NCI-H1930 (cell line): ENCODE measurements at places on chromosomes 12 and 14.

DNA sequence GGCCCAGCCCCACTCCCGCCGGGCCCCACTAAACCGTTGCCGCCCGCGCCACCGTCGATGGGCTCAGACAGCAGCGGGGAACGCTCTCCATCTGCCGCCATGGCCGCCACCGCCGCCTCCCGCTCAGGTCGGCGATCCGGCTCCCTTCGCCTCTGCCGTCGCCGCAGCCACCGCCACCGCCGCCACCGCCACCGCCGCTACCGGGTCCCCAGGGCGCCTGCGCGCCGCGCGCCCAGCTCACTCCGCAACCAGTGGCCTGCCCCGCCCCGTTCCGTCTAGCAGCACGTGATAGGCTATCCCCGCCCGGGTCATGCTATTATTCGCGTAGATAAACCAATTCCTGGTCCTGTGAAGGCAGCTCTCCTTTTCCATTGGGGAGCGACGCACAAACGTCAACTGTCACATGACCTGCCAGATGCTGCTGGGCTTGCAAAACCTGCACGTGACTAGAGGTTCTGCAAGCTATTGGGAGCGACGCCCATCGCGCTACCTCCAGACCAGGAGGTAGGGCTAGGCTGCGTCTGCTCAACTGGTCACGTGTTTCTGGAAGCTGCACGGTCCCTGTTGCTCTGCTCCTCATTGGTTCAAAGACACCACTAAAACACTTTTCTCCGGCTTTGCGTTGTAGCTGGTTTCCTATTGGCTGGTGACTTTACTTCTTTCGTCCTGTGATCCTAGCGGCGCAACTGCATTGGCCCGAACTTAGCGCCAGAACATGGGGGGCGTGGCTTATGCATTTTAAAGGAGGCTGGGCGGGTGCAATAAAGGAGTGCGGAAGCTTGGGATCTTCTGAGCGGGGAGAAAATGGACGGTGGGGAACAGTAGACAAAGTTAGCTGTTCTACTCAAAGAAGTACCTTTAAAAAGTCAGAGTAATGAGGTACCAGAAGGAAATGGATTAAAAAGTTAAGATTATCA is at the start of gene PIP4P1:
PIP4P1 (minus strand) TSS at position 210 of the 917 bp plus-strand sequence; CDS start at position 101, 109 bp downstream.
- peak; percentile 99 for DNase-seq

DNA sequence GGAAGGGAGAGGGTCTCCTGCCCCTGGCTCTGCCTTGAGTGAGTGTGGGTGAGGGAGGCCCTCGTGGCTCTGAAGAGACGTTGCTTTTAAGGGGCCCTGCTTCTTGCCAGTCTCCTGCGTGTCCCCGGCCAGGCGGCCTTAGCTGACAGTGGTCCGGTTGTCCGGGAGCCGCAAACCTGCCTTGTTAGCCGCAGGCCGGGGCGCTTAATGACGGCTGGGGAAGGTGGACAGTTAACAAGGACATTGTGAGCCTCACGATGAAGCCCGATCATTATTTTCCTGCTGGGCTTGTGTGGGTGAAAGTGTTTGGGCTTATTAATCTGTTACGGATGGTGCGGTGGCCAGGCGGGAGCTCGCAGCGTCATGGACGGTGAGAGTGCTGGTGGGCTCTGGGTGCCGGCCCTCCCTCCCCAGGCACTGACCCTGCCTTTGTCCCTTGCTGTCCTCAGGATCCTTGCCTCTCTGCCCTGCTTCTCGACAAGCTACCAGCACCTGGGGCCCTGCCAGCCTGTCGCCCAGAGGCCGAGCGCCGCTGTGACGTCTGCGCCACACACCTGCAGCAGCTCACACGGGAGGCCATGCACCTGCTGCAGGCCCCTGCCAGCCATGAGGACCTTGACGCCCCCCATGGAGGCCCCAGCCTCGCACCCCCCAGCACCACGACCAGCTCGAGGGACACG is 13.3 kb downstream of the KIF26A start:
- no peak for DNase-seq

DNA sequence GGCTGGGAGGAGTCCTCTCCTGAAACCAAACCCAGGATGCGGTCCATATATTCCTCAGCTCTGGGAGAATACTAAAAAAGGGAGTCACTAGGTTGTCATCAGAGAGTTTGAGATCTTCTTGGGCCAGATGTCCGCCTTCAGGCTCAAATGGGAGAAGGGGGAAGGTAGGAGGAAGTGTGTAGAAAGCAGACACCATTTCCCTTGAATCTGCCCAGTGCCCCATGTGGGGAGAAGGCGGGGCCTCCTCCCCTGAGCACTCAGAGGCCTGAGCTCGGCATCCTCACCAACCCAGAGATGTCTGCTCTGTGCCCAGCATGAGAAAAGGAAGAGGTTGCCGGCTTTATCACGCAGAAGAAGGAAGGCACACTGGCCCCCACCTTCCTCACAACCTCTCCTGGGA is 37.3 kb downstream of the LTBP2 start:
- no peak for DNase-seq

GRCh38 chr12:123150275-123150743 is 581 bp downstream of the PITPNM2 start:
- no peak for DNase-seq

GRCh38 chr12:25295361-25295760 is 44.6 kb upstream of the KRAS start:
- no peak for DNase-seq

- no peak for DNase-seq
These were observed 73.6 kb upstream of the CNTN1 start for GRCh38 chr12:40618636-40619035.

GRCh38 chr14:22226381-22226780 is 362.6 kb downstream of the DAD1 start:
- no peak for DNase-seq

- no peak for DNase-seq
These were observed 287.6 kb upstream of the PWP1 start for GRCh38 chr12:107397890-107398500.

- no peak for DNase-seq
These were observed 27.8 kb downstream of the FBXL14 start for GRCh38 chr12:1566449-1567135.

DNA sequence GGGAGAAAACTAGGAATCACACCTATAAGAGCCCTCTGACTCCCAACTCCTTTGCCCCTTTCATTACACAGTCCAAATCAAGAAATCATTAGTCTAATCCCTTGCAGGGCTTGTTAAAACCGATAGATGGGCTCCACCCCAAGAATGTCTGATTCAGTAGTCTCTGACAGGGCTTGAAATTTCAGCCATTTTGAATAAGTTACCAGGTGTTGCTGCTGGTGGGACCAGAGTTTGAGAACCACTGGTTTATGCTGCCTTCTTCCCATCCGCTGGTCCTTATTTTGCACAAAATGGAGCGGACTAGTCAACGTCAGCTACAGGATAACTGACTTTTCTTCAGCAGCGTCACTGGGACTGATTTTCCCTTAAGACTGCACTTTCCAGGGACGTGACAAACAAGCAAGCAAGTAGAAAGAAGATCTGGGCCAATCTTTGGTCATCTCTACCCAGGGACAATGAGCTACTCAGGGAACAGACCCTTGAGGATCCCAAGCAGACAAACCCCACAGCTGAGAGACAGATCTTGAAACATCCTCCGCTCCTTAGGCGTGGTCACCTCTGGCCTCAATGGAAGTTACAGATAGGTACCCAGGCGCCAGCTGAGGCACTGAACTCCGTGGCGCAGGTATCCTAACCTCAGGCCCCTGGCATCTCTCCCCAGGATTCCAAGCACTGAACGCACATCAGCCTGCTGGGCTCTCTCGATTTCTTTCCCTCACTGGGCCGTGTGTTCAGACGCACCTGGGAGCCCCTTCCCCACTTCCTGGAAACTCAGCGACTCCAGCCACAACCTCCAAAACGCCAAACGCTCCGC is 900 bp downstream of the KCTD10 start:
- DNase-seq: no peak

DNA sequence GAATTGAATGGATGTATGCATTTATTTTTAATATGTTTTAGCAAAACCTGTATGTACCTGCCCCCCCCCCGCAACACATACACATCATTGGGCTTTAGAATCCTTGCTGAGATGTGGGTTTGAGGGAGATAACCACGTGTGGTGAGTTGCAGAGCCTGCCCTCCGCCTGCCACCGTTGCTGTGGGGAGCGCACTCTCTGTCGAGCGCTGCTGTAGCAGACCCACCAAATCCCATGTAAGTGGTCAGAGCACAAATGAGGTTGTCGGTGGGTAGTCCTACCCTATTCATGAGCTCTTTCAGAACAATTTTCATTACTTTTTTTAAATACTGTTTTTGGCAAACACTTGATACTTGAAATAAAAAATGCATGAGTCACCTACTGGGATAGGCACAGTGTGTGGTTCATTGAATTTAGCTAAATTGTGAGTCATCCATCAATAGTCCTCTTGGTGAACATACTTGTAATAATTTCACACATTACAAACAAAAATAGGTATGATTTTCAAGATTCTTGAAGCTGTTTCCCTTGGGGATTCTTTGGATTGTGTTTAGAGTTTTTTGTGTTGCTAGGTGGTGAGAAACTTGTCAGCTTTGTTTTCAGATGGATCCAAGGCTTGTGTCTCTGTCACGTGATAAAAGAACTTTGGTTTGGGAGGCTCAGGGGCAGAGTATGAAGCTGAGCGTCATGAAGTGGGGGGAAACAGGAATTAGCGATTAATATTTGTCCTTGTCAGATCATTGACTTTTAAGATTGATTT is 107.6 kb downstream of the PTCSC3 start:
- no peak for DNase-seq

GRCh38 chr14:58772794-58773620 is 135.2 kb downstream of the DACT1 start:
- DNase-seq: no peak

DNA sequence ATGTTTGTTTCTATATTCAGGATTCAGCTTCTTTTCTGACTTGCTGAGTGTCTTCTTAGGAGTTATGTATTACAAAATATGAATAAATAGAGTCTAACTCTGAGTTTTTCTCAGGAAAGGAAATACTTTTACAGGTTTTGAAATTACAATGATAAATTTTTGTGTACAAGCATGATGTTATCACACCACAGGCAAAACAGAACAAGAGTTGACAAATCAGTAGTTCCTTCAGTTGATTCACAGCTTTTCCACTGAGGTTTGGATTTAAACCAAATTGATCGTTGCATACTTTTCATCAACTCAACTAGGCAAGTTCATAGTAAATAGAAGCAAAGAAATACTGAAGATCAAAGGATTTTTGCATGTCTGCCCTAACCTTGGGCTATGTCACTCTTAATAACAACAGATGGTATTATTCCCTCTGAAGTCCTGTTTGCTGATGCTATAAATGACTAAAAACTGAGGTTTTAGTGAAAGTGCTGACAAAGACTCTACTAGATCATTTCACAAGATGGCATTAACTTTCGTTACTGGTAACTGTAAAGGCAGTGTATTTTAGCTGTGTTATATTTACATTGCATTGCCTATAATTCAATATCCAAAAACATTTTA is 520.2 kb downstream of the FLRT2 start:
- no peak for DNase-seq

DNA sequence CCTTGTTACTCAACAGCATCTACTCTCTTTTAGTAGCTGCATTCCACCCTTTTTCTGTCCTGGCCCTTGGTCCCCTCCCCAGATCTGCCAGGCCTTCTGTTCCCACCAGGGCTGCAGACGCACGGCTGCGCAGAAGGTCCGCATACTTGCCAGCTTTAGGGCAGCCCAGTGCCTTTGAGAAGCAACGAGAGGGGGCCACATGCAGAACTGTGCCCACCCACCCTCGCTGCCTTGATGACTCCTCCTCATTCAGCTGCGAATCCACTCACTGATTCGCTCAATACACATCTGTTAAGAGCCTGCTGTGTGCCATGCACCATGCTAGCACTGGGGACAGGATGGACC is 39.2 kb downstream of the PRIMA1 start:
- no peak for DNase-seq

DNA sequence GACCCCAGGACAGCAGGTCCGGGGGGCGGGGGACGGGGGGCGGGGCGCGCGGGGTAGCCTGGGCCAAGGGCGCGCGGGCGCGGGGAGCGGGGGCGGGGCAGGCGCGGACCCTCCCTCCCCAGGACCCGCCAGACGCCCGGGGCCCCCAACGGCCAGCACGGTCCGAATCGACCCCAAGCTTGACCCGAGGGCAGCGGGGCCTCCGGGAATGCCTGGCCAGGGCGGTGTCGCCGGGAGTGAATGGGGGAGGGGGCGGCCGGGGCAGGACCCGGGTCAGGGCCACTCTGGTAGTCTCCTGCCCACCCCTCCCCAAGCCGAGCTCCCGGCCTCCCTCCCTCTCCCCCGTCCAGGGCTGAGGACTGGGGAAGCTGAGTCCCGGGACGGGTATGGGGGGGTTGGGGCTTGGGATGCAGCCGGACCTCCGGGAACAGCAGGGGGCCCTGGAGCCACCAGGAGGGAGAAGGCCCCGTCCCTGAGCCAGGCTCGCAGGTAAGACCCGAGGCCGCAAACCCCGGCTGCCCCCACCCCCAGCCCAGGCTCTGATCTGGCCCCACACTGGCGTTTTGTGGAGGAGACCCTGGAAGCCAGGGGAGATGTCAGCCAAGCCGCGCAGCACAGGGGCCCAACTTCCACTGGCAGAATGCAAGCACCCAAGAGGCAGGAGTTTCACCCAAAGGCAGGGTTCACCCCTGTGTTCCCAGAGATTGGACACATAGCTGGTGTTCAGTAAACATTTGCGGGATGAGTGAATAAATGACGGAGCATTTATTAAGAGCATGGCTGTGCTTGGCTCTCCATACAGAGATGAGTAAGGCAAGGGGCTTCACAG is 545 bp upstream of the GALNT9 start:
- DNase-seq: no peak

- no peak for DNase-seq
These were observed 90.6 kb downstream of the VCPKMT start for GRCh38 chr14:50025776-50026175.

GRCh38 chr12:46368138-46368537 is 4.4 kb downstream of the SLC38A2 start:
- no peak for DNase-seq

- DNase-seq: no peak
These were observed 3.8 kb downstream of the KRT73 start for GRCh38 chr12:52614381-52615207.

DNA sequence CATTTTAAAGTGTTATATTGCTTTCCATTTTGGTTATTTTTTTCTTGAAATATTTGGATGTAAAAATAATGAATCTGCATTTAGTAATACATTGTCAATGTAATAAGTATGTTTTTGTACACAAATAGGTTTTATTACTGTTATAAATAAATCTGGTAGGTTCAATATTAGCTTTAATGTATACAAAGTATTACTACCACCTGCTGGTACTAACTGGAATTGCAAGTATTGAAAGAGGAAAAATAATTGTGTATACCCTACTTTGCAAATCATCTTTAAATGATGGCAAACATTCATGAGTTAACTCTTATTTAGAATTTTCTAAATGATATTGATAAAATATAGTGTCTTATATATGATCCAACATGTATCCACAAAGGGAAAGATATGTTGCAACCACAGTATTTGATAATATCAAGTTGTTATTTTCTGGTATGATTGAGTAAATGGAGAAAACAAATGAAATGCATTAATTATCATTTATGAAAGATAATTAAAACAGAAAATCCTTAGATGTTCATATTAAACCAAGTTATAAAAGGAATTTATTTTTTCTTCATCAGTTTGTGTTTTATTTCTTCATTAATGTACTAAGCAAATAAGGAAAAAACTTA is 3.2 kb downstream of the OR4K2 start:
- no peak for DNase-seq

- no peak for DNase-seq
These were observed 10.1 kb downstream of the CCDC196 start for GRCh38 chr14:66496188-66496807.
